ENCODE measurements at places on chromosomes 6 and 20.

- no peak for DNase-seq
Measured at GRCh38 chr6:169169375-169169774, 84.3 kb downstream of the THBS2 start.

DNA sequence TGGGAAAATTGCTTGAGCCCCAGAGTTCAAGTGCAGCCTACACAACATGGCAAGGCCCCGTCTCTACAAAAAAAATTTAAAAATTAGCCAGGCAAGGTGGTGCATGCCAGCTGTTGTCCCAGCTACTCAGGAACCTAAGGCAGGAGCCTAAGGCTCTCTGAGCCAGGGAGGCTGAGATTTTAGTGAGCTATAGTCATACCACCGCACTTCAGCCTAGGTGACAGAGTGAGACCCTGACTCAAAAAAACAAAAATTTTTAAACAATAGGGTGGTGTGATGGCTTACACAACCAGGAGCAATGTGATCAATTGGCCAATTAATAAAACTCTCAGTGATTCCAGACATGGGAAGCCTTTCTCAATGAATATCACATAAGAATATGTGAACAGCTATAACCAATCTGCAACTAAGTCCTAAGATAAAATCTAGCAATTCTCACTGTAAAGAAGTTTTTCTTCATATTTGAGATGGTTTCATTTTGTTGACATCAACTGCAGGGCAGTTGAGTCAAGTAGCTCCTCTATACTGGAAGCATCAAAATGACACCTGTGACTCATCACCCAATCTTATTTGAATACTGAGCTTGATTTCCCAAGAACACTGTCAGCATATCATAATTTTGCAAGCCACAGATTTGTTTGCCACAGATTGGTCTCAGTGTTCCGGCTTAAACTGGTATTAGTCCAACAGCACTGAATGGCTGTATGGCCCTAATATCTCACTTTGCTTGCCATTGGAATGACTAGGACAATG lies 169.0 kb upstream of the GJE1 start:
- DNase-seq = no peak

DNA sequence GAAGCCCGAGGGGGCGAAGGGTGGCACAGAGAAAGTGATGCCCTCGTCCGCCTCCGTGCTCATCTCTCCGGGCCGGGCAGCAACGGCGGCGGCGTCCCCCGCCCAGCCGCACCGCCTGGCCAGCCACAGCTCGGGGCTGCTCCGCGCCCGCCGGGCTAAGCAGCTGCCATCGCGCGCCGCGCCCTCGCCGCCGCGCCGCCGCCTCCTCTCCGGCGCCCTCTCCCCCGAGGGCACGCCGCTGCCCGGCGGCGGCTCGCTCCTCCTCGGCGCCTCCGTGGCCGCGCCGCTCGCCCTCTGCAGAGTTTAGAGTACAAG lies 225 bp downstream of the MAP3K5 start:
- DNase-seq = no peak

- DNase-seq = no peak
Measured at GRCh38 chr6:140070846-140071473, 696.5 kb upstream of the CITED2 start.

GRCh38 chr6:44000164-44000842 lies 126.9 kb downstream of the MRPL14 start:
- no peak for DNase-seq

DNA sequence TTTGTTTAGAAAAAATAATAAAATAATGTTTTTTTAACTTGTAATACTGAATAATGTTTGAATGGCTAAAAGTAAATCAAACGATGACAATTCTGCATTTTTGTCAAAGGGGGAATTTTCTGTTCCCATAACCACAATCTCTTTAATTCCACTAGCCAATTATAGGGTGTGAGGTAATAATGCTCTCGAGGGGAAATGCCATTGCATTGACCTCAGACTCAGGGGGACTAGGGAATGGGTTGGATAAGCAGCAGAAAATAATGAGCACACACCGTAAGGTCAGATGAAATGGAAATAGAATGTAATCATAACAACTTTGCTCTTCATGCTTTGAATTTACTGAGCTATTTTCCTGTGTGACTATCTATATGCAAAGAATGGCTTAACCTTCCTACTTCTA lies 584.7 kb downstream of the RFPL4B start:
- DNase-seq = no peak

GRCh38 chr6:70857387-70858077 lies 99.3 kb downstream of the B3GAT2 start:
- no peak for DNase-seq

DNA sequence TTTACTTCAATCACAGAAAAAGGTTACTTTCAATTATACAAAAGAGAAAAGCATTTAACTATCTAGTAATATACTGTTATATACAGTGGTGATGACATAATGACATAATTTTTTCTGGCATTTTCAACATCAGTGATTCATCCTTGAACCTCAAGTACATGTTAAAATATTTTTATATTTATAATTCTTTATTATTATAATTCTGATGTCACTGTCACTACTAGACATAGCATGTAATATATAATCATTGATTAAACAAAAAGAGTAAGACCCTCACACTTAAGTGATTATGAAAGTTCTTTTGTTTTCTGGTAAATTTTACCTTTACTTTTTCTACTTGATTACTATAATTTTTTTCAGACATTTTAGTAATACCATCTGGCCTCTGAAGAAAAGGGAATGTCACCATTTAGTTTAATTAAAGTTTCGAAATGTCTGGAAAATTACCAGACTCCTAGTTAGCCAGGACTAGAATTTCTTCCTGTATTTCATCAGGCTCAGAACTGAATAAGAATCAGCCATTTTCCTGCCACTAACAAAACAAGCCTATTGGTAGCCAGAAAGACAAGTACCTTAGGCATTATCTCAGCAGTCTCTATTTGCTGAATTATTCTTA lies 71.5 kb downstream of the FILIP1 start:
- DNase-seq = no peak

- DNase-seq = no peak
Measured at GRCh38 chr6:5278565-5279120, 17.3 kb downstream of the FARS2 start.

DNA sequence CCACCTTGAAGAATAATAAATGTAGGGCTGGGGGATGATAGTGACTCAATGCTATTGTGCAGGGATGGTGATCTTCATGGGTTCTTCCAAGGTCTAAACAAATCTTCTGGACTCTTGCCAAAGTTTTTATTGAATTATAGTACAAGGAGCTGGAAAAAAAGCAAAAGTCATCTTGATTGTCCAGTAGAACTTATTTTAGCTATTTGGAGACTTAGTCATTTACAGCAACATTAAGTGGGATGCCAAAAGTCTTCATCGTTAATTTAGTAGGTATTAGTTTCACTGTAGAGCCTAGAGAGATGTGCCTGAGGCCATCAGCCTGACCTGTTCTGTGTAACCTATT lies 212.9 kb upstream of the TBX18 start:
- no peak for DNase-seq

DNA sequence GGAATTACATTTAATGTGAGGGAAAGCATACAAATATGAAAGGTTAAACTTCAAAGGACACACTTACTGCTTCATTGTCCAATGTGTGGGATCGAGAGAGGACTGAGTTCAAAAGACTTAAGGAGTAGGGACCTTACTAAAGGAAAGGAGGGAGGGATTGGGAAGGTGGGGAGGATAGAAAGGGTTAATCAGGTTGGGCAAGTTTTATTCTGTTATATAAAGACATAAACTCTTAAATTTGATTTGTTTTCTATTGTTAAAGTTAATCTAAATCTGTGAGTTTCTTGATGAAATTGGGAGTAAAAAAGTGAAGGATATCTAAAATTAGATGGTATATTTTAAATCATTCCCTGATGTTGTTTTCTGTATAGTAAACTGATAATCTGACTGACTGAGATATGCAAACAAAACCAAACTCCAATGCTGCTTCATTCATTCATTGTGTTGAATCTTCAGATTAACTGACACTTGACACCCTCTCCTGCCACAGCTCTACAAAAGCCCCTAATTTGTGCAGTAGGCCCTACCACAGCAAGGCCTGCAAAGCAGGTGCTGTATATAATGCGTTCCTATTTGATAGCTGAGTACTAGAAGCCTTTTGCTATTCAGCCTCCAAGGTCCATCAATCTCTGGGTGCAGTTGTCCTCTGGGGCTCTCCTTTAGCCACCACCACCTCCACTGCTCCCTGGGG lies 1.3 kb upstream of the UBE2J1 start:
- DNase-seq = no peak

- no peak for DNase-seq
Measured at GRCh38 chr6:157328108-157328692, 4.9 kb upstream of the TMEM242 start.

DNA sequence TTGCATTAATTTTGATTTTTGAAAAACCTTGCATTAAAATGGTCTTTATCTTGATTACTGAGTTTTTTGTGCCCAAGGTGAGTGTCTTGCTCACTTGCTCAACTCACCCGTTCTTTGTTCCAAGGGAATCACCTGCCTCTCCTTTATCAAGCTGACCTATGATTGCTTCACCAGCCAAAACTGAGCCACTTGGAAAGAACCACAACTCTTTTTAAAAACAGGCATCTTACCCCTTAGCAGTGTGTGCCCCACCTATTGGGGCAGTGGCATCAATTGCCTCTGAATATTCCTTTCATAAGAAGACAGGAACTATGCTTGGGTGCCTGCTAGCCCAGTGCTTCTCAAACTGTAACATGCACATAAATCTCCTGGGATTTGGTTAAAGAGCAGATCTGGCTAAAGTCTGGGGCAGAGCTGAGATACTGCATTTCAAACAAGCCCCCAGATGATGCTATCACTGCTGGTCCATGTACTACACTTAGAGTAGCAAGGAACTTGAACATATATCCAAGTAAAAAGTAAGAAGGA lies 3.3 kb upstream of the STK38 start:
- DNase-seq = no peak

GRCh38 chr6:167731731-167732422 lies 94.8 kb upstream of the AFDN start:
- DNase-seq = no peak

GRCh38 chr6:157079771-157080170 lies 243.5 kb downstream of the TMEM242 start:
- DNase-seq = no peak

DNA sequence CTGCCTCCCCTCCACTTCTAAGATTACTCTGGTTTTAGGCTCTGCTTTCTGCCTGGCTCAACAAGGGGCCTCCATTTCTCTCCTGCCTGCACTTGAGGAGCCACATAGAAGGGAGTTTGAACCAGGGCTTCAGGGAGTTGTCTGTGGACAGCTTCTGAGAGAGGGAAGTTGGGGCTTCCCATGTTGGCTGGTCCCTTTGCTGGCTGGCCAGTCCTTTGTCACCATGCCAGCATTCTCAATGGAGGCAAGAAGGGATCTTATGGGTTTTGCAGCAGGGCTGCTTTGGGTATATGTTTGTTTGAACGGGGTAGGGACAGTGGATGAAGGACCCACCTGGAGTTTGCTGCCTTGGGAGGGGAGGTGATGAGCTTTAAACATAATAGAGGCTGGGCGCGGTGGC lies 124.9 kb downstream of the CARMIL1 start:
- DNase-seq = no peak

DNA sequence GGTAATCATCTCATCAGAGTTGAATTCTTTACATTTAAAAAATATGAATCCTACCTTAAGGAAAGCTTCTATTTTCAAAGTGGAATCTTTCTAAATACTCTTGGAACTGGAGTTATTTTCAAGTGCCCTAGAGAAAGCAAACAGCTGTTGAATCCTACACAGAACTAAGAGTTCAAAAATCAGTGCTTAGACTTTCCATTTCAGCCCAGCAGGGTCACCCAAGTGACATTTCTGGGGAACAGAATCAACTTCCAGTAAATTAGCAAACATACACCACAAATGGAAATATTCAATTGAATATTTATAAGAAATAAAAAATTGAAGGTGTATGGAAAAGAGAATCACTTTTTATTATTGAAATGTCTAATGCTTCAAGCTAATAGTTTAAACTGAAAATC lies 427.7 kb upstream of the NOX3 start:
- no peak for DNase-seq

DNA sequence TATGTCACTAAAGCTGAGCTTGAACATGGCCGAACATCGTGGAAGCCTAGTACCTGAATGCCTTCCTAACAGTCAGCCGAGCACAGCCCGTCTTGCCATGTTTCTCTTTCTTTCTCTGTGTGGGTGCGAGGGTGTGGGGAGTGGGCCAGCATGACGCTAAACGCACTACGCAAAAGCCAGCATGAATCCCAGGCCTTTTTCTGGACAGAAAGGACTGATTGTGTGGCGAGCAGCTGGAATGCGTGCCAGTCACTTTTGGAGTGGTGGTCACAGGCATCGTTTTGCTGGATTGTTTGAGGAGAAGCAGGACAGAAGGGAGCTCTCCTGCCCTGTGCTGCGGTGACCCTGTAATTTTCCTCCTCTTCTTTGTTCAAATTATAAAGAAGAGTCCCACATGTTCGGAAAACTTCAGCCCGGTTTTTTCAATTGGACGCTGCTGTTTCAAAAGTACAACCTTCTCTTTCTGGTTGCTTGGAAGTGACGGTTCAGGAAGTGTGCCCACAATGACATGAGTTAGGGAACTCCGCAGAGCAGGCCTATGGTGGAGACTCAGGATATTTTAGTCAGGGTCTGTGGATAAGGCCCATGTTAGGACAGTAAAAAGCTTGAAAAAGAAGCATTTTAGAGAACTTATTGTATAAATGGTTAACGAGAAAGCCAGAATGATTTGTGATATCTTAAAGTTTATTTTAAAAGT lies 54.3 kb downstream of the PDE7B start:
- DNase-seq = no peak

DNA sequence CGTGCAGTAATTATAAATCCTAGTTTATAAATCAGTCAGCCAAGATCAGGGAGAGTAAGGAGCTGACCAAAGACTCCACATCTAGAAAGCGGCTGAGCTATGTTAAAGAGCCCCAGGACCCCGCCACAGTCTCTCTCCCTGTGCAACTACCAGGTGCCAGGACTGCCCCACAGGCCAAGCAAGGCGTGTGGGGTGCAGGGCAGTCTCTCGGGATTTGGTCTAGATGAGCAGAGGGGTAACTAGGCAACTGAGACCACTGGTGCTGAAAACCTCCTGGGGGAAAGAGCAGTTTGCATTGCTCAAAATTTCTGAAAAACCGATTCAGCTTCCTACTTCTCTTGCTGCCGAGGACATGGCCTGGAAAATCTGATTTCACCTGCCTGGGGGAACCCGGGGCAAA lies 10.4 kb downstream of the PMEPA1 start:
- DNase-seq = no peak

- no peak for DNase-seq
Measured at GRCh38 chr6:149303468-149303867, 14.0 kb upstream of the TAB2 start.

GRCh38 chr6:111759836-111760785 lies 113.1 kb downstream of the FYN start:
- DNase-seq = no peak

DNA sequence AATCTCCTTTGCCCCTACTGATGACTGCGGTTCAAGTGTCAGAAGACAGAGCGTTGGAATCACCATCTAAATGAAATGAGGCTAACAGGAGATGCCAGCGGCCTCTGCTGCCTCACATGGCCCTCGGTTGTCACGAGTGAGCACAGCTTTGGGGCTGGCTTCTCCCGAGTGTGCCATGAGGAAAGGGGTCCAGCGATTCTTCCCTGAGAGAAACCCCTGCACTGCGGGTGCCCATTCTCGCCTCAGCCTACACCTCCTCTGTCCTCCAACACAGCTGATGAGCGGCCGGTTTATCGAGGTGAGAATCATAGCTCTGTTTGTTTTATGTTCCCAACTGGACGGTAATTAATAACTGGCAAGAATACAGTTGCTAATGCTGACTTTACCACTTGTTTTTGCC lies 144.7 kb upstream of the RPS6KA2 start:
- no peak for DNase-seq

Data from stimulated activated CD4-positive, alpha-beta T cell treated with anti-CD3 and anti-CD28 coated beads, Interleukin-2, amount 100 ng/mL, for 4 hours (primary cell).